DMS79 (cell line): ENCODE measurements at places on chromosomes 11 and 22.
A peak's percentile ranks its signal among the peaks of the same experiment; 100 is the strongest.

GRCh38 chr11:10913075-10913474 lies 55.2 kb upstream of the ZBED5 start:
- DNase-seq: no peak

DNA sequence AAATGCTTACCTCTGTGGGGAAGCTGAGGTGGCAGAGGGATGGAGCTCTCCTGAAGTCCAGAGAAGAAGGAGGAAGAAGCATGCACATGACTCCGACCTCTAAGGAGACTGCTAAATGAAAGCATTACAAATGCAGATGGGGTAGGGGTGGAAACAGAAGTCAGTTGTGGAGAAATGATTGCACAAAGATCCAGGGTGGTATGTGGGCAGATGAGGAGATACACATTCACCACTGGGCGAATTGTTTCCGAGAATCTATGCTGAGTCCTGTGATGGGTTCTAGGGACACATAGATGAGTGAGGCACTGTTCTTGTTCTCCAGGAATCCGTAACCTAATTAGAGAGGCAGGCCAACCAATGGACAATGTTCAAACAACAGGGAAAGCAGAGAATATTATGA lies 188.9 kb upstream of the ZBED5 start:
- DNase-seq: no peak

DNA sequence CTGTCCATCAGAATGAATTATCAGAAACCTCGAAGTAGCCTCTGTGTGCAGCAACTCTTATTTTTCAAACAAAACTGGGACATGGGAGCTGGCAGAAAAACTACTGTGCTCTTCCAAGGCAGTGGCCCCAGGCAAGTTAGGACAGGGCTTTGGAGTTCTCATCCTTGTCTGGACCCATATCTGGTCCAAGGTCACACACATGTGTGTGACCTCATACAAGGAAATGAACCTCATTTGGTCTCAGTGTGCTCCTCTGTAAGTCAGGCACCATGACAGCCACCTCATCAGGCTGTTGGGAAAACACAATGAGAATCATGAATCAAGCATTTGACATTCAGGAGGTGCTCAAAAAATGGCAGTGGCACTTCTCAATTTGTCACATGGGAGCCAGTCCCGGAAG lies 25.8 kb downstream of the LARGE1 start:
- no peak for DNase-seq

DNA sequence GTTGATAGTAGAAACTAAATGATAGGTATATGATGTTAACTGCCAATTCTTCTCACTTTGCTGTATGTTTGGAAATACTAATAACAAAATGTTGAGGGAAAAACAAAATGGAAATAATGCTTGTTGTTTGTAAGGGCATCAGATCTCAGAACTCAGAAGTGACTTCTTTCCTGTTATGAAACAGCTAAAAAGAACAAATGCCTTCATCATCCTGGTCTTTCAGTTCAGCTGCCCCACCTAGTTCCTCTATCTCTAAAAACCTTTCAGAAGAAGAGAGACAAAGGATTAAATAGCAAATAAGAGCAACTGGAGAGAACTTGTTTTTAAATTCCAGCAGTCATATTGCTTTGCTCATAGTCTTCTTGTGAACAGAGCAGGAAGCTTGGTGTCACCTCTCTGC lies 345.3 kb upstream of the NCAM1 start:
- DNase-seq: no peak

DNA sequence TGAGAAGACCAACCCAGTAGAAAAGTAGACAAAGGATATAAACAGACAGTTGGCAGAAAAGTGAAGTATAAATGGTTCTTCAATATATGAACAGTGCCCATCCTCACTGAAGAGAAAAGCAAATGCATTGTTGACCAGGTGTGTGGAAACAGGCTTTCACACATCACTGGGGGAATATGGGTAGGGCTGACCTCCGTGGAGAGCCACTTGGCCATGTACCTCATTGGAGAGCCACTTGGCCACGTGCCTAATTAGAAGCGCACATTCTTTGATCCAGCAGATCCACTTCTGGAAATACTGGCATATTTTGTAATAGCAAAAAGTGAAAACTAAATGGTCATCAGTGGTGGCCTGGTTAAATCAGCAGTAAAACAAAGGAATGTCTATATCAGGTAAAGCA lies 43.2 kb downstream of the PPP6R3 start:
- DNase-seq: peak; percentile 38

DNA sequence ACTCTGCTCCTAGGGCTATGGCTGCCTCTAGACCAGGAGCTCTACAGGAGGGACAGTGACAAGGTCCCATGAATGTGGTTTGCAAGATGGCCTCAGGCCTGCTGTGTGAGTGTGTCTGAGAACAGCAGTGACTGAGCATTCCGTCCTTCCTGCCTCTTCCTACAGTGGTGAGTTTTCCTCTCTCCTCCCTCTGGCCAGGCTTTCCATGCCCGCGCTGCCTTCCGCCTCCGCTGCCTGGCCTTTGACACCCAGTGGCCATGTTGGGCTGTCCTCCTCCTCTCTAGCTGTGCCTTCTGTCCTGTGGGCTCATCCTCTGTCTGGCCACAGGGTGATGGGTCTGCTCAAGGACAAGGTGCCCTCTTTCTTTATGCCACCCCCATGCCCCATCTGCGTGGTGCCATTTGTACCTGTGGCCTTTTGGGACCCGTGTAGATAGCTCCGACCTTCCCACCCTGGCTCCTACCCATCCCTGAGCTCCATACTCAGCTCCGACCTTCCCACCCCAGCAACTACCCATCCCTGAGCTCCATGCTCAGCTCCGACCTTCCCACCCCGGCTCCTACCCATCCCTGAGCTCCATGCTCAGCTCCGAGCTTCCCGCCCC lies 970.4 kb downstream of the BRD1 start:
- no peak for DNase-seq

GRCh38 chr11:48041877-48042695 lies 61.7 kb downstream of the PTPRJ start:
- no peak for DNase-seq

DNA sequence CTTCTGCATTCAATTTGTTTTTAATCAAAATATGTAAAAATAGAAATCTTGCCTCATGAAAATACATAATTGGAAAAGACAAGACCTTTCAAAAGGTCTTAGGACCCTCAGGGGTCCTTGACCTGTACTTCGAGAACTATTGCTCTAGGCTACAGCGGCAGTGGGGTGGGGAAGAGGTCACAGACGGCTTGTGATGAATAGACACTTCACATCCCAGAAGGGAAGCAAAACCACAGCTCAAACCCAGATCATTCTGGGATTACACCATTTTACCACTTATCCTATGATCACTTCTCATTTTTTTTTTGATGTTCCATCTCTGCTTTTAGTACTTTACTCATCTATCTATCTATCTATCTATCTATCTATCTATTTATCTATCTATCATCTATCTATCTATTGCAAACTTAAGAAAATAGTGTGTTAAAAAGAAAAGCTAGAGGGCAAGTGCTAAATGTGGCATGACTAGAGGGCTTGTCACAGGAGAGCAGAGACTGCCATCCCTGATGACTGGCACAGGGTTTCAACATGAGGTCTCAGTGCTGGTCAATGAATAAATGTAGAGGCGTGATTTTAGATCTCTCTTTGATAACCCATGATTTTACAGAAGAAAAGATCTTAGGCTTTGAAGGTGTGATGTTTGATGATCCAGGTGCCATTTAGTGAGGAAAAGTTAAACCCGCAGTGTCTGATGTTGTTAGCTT lies 37.1 kb downstream of the RNF141 start:
- DNase-seq: peak; percentile 79

GRCh38 chr22:28799606-28800307 lies 612 bp downstream of the XBP1 start:
- DNase-seq: no peak
